ENCODE measurements at places on chromosomes 7 and 10.

DNA sequence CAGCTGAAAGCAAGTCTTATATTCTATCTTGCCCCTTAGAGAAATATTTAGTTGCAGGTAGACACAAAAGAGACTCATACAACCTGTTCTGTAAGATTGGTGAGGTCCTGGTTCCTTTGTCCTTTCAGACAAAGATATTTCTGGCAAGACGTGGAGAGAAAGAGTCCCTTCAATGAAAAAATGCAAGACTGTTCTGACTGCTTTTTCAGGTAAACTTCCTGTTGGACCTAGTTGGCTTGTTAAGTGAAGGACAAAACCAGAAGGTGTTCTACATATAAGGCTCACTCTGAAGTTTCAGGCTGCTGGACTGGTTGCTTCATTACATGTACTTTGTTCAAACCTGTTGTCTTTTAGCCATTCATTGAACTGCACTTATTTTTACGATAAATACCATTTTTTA is 119.0 kb upstream of the PTPRZ1 start:
- no peak for DNase-seq

GRCh38 chr7:38187794-38188440 is 9.9 kb downstream of the STARD3NL start:
- no peak for DNase-seq

DNA sequence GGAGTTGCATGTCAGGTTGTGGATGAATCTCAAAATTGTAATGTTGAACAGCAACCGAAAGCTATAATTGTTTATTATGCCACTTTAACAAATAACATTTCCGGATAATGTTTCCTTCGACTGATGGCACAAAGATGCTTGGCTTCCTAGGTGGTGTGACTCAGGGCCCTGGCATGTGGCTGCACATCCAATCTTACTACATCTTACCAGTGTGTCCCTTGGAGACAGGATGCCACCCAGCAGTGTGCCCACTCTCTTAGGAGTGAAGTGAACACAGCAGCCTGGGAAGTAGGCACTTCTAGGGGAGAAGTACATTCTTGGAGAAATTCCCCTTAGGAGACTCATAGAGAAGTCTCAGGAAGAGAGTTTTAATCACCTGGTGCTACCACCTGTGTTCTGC is 33.0 kb upstream of the GPR26 start:
- DNase-seq = no peak

DNA sequence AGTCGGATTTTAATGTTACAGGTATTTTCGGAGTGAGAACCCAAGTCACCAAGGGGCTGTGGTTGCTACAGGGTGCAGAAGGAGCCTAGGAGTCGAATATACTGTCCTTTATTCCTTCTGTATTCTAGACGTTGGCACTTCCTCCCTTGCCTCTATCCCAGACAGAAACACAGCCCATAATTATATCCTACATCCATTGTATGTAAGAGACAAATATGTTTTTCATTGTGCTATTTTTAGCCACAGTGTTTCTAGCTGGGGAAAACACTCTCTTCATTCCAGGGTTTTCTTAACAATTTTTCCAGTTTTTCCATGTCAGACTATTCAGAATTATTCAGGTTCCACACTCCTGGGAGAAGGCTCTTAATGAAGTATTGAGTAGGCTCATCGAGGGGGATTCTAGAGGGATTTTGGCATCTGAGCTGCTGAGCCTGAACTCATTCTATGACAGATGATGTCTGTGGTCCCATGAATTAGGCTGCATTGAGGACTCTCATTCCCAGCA is 32.6 kb downstream of the KIAA1217 start:
- DNase-seq = no peak

DNA sequence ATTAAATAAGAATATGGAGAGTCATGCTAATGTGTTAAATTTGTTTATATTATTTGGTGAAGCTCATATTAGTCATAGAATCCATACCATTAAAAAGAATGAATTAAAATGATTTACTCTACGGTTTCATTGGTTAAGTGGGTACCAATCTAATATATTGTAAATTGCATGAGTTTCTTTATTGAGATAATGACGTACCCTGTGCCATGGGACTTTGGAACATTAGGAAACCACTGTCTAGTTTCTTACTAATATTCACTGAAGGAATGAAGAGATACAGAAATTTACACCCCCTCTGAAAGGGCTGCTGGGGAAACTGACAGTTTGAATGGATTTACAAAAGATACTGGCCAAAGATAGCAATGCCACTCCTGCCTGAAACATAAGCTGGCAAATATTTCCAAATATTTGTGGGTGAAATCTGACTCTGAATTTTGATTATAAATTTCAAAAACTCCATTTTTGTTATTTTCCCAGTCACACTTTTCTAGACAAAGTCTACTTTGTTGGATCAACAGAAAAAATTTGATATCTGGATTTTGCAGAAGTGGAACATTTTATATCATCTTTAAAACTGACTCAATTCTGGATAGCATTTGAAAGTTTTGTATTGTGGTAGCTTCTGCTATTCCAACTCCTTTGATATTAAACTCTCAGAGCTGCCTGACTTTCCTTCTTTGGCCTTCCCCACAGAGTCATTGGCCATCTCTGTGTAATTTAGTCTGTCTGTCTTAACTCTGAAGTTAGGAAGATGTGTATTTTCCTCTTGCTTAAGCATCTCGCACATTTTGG is 22.3 kb downstream of the MDFIC start:
- no peak for DNase-seq

Data from testis (tissue), 5 donors.